ENCODE measurements at places on chromosomes 13 and 19. TPM values are rescaled to one million over a fixed set of nuclear protein-coding genes. Genes with fewer than 3 reads are reported as not detected.

The SBSN gene
- polyA plus RNA-seq: not detected

The C13orf42 gene
- polyA plus RNA-seq: 0.52 TPM

The EFNA2 gene
- 1.3 TPM for polyA plus RNA-seq

- no peak for DNase-seq
Observed at GRCh38 chr13:40963927-40964326, 55.2 kb downstream of the ELF1 start.

DNA sequence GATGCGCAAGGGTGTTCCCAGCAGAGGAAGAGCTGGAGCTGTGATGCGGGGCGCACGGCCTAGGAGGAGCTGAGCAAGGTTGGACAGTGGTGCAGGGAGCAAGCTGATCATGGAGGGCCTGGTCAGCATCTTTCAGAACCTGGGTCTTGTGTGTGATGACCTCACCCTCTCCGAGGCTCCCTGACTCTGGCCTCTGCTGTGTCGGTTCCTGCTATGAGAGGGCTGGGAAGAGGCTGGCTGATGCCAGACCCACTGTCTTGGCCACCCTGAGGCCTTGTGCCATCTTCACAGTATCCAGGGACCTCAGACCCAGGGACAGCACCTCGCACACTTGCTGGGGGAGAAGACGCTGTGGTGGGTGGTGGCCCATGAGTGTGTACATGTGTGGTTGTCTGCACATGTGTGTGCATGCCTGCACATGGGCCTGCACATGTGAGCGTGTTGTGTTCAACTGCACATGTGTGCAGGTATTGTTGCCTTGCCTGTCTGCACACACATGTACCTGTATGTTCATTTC, 16.5 kb upstream of the C13orf46 start:
- no peak for DNase-seq

GRCh38 chr19:28403690-28404089, 809.3 kb downstream of the UQCRFS1 start:
- DNase-seq: no peak

GRCh38 chr19:58054901-58055874, 3.9 kb upstream of the ZNF135 start:
- peak; percentile 49 for DNase-seq

The CLEC11A gene
- 25.3 TPM for polyA plus RNA-seq

The ATCAY gene
- 0.18 TPM for polyA plus RNA-seq

The CEACAM19 gene
- polyA plus RNA-seq: 10.9 TPM

- DNase-seq: no peak
Observed at GRCh38 chr13:30375265-30375835, 46.9 kb upstream of the UBE2L5 start.

- no peak for DNase-seq
Observed at GRCh38 chr19:30469774-30470173, 97.6 kb downstream of the ZNF536 start.

GRCh38 chr13:102597029-102597961, 509 bp downstream of the TPP2 start:
- DNase-seq: no peak

DNA sequence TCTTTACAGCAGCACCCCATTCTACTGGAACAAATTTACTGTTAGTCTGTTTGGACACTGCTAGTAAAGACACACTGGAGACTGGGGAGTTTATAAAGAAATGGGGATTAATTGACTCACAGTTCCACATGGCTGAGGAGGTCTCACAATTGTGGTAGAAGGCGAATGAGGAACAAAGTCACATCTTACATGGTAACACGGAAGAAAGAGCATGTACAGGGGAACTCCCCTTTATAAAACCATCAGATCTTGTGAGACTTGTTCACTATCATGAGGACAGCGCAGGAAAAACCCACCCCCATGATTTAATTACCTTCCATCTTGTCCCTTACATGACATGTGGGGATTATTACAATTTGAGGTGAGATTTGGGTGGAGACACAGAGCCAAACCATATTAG, 1204.2 kb downstream of the SLITRK1 start:
- no peak for DNase-seq

- no peak for DNase-seq
Observed at GRCh38 chr19:5147978-5148793, 179.3 kb downstream of the KDM4B start.

The NUFIP1 gene
- polyA plus RNA-seq: 14.9 TPM

- DNase-seq: no peak
Observed at GRCh38 chr19:40599331-40599901, 1.8 kb upstream of the LTBP4 start.

GRCh38 chr13:86135856-86136255, 336.6 kb upstream of the SLITRK6 start:
- no peak for DNase-seq

GRCh38 chr13:40776681-40777165, 5.7 kb upstream of the MRPS31 start:
- no peak for DNase-seq

The LILRA1 gene
- 0.43 TPM for polyA plus RNA-seq

The RASIP1 gene
- 11.8 TPM for polyA plus RNA-seq

GRCh38 chr13:21739771-21740170, 68.9 kb downstream of the FGF9 start:
- no peak for DNase-seq

- DNase-seq: no peak
Observed at GRCh38 chr13:97653443-97654140, 219.6 kb downstream of the RAP2A start.

DNA sequence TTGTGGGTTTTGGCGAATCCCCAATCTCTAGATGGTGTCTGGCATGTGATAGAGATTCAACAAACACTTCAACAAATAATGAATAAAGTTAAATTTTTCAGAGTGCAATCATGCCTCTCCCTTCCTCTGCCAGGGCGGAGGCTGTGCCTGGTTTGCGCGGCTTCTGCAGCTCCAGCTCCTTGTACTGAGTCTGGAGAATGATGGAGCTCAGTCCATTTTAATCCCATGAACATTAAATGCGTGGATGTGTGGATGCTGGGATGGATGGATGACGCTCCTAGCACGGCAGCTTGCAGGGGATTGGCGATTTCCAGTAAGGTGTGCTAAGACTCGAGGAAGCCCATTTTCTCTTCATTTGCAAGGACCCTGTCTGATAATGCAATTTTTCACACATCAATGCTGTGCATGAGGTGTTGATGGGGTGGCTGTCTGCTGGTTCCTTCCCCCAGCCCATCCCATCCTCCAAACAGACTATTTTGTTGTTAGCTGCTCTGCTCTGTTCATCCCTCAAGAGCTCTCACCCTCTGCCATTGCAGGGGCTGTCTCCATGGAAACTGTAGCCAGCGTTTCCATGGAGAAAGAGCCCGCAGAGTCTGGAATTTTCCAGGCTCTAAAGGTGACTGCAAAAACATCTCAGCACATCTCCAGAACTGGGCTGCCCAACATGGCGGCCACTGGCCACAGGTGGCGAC, 92.6 kb upstream of the PEG3 start:
- DNase-seq: no peak

GRCh38 chr13:28204690-28205443, 66.5 kb downstream of the PAN3 start:
- no peak for DNase-seq

DNA sequence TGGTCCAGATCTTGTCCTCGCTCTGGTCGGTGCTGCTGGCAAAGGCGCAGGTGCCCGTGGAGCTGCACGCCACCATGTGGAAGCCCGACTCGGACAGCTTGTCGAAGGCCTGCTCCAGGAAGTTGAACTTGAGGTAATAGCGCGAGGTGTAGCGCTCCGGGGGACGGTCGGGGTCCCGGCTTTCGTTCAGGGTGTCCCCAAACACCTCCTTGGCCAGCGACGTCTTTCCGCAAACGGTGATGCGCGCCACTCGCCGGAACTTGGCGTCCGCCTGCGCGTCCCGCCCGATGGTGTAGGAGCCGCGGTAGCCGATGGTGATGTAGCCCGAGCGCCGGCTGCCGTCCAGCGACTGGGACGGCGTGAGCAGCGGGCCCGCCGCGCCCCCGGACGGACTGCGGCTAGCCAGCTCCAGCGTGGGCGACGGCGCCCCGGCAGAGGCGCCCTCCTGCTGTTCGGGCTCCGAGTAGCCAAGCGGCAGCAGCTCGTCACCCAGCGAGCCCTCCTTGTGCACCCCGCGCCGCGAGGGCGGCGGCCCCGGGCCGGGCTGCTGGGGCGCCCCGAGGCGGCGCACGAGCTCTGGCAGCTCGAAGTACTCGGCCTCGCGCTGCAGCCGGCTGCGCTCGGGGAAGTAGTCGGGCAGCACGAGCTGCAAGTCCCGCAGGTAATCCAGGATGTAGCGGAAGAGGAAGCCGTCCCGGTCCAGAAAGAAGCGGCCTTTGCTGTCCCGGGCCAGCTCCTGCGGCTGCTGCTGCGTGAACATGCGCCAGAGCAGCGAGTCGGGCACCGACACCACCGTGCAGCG, 801 bp downstream of the KCTD12 start:
- DNase-seq: peak; percentile 62

- no peak for DNase-seq
Observed at GRCh38 chr13:42022336-42022735, 26.1 kb upstream of the DGKH start.

The MBD3L5 gene
- not detected for polyA plus RNA-seq

- DNase-seq: no peak
Observed at GRCh38 chr19:10513223-10513622, 4.0 kb downstream of the S1PR5 start.

GRCh38 chr19:35135389-35135909, 590 bp upstream of the LGI4 start:
- no peak for DNase-seq

The PSG1 gene
- 0.11 TPM for polyA plus RNA-seq

- no peak for DNase-seq
Observed at GRCh38 chr19:15790096-15790495, 2.6 kb downstream of the OR10H5 start.

- no peak for DNase-seq
Observed at GRCh38 chr19:31260171-31260933, 88.9 kb downstream of the TSHZ3 start.

- no peak for DNase-seq
Observed at GRCh38 chr13:99916366-99917103, 55.0 kb downstream of the ZIC5 start.

The CEBPG gene
- polyA plus RNA-seq: 26.3 TPM

DNA sequence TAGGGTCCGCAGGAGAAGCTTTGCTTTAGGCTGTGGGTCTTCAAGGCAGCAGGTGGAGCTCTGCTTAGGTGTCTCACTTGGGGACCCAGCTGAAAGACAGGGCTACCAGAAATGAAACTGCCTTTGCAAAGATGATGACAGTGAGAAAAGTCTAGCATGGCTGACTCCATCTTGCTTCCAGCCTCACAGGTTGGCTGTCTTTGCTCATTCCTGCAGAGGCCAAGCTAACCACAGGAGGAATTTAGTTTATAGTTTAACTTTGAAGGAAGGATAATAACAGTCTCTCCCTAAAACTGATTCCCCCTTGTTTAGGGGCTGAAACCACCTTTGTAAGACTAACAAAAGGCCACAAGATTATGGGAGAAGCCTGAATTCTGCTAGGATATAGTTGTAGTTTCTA, 252.4 kb downstream of the UQCRFS1 start:
- no peak for DNase-seq

DNA sequence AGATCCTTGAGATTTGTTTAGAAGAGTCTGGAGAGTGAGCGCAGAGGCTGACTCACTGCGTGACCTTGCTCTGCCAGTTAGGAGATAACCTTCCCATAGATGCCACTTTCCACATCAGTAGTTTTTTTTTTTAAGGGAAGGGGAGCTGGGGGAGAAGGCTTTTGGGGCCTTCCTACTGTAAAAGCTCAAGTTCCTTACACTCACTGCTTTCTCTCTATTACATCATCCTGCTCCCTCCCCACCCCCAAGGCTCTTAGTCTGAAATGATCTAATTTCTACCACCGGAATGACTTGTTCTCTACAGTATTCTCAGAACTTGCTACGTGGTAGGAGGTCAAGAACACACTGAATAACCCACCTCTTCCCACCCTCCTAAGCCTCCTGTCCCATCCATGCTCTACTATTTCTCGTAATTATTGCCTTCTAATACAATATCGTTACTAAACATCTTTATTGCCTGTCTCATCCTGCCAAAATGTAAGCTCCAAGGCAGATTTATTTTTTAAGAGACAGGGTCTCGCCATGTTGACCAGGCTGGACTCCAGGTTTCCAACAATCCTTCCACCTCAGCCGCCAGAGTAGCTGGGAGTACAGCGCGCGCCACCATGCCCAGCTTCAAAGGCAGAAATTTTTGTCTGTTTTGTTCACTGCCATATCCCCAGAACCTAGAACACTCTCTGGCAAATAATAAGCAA, 1.2 kb downstream of the LONP1 start:
- DNase-seq: no peak

The OR7A5 gene
- 0.03 TPM for polyA plus RNA-seq

- DNase-seq: no peak
Observed at GRCh38 chr19:44988273-44988672, 13.0 kb upstream of the RELB start.

The LMTK3 gene
- polyA plus RNA-seq: 1.2 TPM

DNA sequence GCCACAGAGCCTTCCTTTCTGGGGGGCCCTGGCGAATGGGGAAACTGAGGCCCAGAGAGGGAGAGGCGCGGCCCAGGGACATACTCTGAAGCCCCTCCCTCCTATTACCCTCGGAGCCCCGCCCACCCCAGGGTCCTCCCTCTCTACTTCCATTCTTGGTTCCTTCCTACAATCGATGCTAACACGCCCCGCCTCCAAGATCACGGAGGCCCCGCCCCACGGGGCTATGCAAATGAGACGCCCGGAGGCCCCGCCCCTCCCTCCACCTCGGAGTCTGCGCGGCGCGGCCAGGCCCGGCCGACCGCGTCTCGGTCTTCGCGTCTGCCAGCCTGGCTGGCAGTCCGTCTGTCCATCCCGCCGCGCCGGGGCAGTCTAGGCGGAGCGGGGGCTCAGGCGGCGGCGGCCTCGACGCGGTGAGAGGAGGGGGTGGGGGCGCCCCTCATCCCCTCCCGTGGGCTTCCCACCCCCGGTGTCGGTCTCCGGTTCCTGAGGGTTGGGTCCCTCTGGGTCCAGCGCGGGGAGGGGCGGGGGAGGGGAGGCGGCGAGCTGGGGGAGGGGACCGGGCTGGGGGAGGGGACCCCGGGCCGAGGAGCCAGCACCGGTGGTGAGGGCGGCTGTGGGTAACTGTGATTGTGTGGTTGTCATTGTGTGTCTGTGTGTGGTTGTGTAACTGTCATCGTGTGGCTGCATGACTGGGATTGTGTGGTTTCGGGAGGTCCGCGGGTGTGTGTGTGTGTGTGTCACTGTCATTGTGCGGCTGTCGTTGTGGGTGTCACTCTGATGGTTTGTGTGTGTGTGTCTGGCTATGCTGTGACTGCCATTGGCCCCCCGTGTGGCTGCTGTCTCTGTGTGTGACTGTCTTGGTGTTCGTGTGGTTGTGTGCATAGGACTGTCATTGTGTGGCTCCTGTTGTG, at the start of gene PLPPR2:
TSS of gene PLPPR2 (plus strand) at position 273 of the 914 bp plus-strand sequence. CDS start 2,242 bp downstream, outside the sequence.
- DNase-seq: peak; percentile 70

The LRRC63 gene
- polyA plus RNA-seq: 0.08 TPM

The PGLYRP2 gene
- polyA plus RNA-seq: not detected

DNA sequence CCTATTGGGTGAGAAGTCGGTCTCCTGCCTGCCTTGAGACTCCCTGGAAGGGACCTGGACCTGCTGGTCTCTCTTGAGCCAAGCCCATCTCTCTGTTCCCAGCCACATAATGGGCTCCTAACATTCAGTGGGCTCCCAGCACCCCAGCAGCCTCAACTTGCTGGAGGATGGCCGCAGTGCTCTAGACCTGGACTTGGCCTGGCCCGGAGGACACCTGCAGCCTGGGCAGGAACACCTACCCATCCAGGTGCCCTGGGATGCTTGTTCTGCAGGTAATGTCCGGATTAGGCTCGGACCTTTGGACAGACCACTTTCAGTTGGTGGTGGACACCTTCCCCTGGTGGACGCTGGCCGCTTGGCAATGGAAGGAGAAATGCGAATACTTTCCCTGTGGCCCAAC, 214.6 kb downstream of the URI1 start:
- no peak for DNase-seq

The ICAM4 gene
- 0.21 TPM for polyA plus RNA-seq

- DNase-seq: no peak
Observed at GRCh38 chr13:26888632-26889031, 128.0 kb upstream of the GPR12 start.

All from right renal cortex interstitium (tissue), 3 donors.